ENCODE measurements at places on chromosomes 6 and 20. TPM values are rescaled to one million over a fixed set of nuclear protein-coding genes. Genes with fewer than 3 reads are reported as not detected.

- DNase-seq: no peak
Measured at GRCh38 chr20:58645412-58645968, 5.6 kb upstream of the STX16 start.

DNA sequence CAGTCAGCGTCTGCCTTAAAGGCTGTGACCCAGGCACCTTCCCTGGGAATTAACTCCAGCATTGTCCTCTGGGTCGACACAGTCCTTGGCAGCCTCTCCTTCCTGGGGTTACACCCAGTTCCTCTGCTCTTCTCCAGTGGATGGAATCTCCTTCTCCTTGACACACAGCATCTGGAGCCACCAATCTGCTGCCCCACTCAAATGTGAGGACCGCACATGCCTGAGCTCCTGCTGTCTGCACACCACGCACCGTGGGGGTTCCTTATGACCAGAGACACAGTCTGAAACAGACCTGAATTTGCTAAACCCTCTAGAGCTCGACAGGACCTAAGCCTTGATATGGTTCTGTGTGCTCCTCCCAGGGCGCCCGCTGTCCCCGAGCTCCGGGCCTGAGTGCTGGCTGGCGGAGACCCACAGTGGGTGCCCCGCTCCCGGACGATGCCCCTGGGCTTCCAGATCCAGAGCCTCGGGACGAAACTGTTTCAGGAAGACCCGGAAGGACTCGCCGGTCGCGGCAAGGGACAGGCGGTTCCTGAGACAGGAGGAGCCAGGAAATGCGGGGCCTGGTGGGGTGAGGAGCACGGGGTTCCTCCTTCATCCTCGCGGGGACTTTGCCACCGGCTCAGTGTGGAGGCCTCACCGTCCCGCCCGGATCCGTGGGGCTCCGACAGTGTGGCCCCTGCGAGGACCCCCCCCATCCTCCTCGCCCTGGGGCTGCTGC is 2.5 kb upstream of the RAET1G start:
- DNase-seq: no peak

GRCh38 chr20:32252189-32252588 is 25.3 kb upstream of the KIF3B start:
- no peak for DNase-seq

- no peak for DNase-seq
Measured at GRCh38 chr6:34412016-34412415, 13.9 kb downstream of the RPS10 start.

TMC2 gene
- 0.10 TPM for total RNA-seq
